WERI-Rb-1 (cell line): ENCODE measurements at places on chromosomes 5 and 9.

DNA sequence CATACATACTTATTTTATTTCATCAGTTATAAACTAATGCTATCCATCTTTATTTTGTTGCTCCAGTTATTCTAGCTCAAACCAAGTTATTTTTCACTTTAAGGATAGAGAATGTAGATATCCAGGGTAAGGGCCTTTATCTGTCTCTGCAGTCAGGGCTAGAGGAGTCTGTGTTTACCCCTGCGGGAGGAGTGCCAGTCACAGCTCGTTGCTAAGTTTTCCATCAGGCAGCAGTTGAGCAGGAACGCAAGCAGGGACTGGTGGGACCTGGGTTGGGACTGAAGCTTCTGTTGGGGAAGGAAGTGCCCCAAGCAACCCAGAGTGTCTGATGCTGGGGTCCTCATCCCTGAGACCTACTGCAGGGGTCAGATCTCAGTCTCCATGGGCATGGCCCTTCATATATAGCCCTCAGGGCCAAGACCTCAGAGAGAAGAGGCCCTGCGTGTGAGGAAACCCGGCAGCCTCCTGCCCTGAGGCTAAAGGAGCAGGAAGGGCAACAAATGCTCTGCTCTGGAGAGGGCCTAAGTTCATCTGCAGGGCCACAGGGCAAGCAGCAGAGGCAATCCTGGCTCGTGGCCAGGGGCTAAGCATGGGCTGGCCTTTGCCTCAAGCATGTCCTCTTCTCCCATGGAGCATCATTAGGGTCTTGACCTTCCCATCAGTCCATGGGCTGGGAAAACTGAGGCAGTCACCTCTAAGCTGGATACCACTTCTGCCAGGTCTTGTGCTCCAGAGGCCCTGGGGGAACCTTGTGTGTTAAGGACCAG is 6.6 kb downstream of the SLC22A4 start:
- no peak for DNase-seq

DNA sequence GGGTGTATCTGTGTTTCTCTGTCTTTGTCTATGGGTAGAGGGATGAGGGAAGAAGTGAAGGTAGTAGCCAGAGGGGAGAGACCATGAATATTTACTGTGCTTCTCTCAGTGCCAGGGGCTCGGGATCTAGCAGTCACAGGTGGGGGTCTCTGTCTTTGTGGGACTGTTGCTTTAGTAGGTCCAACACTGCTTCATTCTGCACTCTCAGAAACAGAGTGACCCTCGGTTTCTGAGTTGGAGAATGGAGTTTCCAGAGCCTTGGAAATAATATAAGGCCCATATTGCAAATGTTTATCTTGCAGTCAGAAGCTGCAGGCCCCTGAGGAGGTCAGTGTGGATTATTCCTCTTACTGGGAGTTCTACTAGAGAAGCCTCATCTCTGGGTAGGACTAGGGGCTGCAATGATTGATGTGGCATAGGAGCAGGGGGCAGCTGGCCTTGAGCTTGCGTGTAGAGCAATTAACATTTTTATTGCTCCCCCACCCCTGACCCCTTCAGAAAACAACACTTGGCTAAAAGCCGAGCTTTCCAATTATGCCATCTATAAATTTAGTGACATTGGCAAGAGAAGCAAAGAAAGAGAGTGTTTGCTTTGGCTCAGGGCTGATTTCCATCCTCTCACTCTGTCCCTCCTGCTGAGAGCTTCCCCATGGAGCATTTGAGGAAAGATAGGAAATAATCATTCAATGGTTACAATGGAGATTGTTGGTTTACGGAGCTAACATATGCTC is 55.0 kb upstream of the TRPC7 start:
- no peak for DNase-seq

DNA sequence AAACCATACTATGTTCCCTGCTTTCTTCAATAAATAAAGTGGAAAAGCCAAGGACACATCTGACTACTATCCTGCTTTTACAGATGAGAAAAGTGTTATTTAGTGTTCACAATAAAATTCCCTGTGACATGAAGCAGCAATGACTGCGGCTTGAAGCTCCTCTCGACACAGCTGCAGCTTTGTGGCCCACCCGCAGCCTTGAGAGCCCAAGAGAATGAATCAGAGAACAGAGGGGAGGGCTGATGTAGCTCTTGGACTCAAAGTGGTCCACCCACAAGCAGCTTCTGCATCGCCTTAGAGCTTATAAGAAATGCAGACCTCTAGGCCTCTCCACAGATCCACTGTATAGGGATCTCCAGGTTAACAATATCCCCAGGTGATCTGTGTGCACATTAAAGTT is 181.3 kb upstream of the GNA14 start:
- DNase-seq, result no peak

- DNase-seq, result no peak
Observed at GRCh38 chr5:102795526-102795925, 40.4 kb downstream of the PAM start.

DNA sequence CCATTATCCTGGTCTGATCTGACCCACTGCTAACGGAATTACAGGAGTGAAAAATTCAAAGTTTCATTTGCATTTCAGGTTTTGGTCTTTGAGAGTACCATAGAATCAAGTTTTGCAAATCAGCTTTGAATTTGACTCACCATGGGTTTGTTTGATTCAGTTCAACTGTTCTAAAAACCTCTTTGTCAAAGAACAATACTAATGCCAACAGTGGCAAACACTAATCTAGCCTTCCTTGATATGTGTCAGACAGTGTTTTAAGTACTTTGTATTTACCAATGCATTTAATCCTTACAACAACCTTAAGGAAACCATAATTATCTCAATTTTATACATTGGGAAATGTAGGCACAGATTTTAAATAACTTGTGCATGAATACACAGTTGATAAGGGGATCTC is 10.1 kb upstream of the FSD1L start:
- DNase-seq, result no peak

GRCh38 chr9:33517373-33517772 is 6.7 kb upstream of the ANKRD18B start:
- peak; percentile 22 for DNase-seq

GRCh38 chr9:105233873-105234272 is 10.6 kb upstream of the SLC44A1 start:
- DNase-seq, result no peak

- no peak for DNase-seq
Observed at GRCh38 chr5:164748861-164749260, 1243.4 kb downstream of the MAT2B start.

DNA sequence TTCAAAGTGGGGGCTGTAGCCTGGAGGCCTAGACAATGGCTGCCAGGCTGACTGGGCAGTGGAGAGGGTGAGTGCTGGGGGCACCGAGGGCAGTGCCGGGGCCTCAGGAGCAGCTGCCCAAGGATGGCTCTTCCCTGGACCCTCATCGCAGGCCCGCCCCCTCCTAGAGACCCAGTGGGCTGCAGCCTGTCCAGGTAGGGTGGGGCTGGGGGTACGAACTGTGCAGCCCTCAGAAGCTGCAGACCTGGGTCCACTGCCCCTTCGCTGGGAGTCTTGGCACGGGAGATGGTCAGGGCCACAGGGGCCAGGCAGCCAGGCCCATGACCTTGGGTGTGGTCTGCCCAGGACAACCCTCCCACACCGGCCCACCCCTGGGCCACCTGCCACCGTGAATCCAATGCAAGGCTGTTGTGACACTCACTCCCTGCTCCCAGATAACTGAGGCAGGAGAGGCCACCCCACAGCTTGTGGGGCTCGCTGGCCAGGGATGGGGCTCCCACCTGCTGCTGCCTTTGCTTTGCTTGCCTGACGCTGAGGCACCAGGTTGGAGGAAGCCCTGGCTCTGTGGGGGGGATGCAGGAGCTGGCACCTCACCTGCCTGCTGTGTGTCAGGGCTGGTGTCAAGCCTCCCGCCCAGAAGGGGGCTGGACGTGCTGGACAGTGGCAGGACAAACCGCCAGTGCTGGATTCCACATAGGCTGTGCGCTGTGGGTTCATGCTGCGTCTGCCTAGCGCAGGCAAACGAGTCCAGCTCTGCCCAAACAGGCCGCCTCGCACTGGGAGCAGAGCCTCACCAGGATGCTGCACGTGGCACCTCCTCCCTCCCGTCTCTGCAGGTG is 23.1 kb upstream of the SLC9A3 start:
- DNase-seq, result peak; percentile 8

DNA sequence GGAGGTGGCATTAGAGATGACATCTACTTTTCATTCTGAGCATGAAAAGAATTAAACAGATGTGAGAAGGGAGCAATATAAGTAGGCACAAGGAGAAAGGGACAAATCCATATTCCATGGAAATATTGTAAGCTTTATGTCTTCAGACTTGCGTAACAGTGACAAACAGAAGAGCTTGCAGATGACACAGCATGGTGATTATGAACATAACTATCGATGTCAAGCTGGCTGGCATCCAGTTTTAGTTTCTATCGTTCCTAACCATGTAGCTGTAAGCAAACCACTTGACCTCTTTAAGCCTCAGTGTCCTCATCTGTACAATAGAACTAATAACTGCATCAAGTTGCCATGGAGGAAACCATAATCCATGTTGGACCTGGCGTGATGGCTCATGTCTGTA is 246.7 kb upstream of the ADRA1B start:
- no peak for DNase-seq

GRCh38 chr5:79753092-79753491 is 63.5 kb downstream of the CMYA5 start:
- no peak for DNase-seq

DNA sequence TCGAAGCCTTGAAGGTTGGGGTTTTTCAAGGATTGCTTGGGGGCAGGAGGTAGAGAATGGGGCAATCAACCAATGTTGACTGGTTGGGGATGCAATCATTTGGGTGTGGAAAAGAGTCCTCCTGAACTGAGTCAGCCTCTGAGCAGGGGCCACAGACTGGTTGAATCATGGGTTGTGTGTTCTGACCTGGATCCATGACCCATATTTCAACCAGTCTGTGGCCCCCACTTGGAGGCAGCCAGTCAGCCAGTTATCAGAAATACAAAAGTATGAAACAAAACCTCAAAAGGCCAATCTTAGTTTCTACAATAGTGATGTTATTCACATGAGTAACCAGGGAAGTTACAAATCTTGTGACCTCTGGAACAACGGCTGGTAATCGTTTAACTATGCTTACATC is 81.4 kb upstream of the RANBP6 start:
- no peak for DNase-seq

- no peak for DNase-seq
Observed at GRCh38 chr9:137169896-137170358, at the start of gene LRRC26. Gene LRRC26, minus strand, starts transcription at chr9:137170051. Its CDS starts 108 bp downstream, at chr9:137169943.

DNA sequence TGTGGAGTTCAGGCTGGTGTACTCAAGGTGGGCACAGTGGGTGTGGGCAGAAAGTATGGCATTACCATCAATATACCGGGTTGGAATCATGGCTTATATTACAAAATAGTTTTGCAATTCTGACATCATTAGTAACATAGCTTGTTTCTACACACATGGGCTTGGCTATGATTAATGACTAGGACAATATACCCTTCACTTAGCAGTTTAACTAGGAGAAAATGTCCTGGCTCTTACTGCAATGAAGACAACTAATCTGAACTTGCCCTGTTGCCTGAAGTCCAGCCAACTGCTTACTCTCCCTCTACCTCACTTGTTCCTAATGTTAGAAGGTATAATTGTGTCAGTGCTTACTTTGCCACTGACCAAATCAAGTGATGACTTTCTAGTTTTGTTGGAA is 612.5 kb downstream of the EFNA5 start:
- no peak for DNase-seq

DNA sequence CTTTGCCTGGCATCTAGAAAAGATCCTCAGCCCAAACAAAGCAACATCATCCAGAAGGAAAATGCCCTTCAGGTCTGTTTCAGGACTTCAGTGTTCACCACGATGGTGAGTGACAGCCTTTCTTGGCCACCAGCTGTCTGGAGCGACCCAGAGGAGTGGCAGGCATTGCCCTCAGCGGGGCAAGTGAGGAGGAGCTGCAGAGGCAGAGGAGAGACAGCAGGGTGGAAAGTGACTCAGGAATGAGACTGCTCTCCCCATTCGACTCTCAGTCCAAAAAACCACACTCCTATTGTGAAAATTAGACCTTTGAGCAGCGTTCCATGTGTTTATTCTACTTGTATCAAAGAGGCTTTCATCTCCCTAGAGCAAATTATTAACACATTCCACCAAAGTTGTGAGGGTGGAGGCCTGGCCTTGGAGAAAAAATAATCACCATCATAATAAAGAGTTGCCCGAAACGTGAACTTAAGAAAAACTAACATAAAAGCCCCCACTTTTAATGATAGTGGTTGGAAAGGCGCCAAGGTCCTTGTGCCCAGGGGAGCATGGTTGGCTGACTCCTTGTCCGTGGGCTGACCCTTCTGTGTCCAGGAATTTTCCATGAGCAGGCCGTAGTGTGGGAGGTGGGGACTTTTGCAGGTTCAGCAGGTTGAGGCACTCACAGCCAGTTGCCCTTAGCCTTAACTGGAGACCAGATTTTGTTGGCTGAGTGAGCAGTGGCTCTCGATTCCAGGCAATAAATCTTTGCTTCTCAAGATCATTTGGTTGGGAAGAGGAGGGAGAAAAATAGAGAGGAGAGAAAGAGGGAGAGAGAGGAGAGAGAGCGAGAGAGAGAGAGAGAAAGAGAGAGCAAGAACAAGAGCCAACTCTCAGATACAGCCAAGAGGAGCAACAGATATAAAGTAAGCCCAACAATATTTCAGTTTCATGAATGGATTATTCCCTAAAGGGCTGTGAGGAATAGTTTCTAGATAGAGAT is 125.9 kb upstream of the ANKRD55 start:
- no peak for DNase-seq
